ENCODE measurements at places on chromosomes 4 and X.

DNA sequence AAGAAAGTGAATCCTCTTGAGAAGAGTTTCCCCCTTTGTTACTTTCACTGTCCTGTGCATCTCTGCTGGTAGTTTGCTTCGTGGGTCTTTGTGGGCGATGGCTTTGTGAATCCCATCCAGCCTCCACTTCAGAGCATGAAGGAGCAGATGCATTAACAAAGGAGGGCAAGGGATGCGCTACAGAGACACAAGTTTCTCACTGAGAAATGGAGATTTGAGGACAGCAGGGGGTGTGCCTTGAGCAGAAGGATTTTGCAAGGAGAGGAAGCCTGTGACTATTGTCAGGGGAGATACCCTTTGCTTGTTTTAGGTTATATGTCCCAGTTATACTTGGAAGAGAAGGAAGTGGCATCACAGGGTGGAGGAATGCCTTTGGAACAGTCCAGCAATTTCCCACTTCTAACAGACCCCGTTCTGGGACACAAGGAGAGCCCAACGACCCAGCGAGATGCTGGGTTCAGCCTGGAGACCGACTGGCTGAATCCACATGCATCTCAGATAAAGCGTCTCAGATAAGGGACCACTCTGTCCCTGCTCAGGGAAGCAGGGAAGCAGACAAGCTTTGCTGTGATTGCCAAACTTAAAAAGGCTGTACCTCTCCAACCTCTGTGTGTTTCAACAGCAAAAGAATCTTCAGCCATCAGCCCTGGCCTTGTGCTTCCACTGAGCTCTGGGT, 314.6 kb upstream of the GATB start:
- DNase-seq: no peak

- no peak for DNase-seq
Observed at GRCh38 chr4:173328236-173328901, 5.8 kb downstream of the HMGB2 start.

GRCh38 chrX:2498781-2499302, 1.9 kb downstream of the DHRSX start:
- DNase-seq: peak; percentile 54

GRCh38 chrX:40099055-40099958, 1.5 kb upstream of the BCOR start:
- peak; percentile 50 for DNase-seq

DNA sequence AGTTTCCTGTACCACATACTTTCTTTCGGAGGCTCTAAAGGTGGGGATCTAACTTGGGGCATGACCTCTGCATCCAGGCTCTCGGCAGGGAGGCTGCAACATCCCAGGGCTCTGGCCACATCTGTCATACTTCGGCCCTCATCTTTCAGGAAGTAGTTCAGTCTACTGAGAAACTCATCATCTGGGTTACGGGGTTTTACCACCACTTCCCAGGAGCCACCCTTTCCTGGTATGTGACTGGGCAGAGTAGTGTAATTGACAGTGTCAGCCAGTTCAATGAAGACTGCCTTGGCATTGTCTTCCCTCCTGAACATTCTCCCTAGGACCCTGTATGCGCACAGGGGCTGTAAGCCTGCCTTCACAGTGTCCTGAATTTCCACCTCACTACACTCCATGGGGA, 2.8 kb downstream of the PNMA5 start:
- DNase-seq: no peak

DNA sequence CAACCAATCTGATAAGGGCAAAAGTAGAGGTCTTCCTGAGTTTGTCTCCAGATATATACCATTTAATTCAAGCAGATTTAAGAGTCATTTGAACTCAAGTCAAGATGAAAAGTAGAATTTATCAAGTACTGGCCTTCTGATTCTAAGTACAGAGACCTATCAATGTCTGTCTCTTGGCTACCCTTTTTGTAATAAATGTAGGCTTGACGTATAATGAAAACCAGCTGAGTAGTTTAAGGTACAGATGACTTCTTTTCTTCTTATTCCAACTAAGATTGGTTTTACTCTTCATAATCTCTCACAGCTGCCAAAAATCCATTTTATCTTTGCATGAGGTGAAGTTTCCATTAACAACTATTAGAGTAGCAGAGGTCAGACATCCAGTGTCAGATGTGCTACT, 867.6 kb downstream of the FAT4 start:
- DNase-seq: no peak

DNA sequence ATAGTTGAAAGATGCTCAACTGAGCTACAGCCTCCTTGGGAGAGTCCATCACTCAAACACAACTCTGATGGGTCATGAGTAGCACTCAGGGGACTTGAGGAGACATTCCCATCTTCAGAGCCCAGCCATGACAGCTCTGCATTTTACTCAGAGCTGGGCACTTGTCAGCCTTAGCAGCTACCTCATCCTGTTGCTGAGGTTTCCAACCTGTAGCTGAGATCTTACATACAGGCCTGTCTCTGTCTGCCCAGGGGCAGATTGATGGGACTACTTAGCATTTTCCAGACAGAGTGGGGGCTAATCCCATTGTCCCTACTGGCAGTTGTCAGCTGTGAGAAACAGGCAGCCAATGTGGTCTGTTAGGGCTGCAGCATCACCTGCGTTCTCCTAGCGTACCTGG, 3.5 kb downstream of the FHDC1 start:
- no peak for DNase-seq

DNA sequence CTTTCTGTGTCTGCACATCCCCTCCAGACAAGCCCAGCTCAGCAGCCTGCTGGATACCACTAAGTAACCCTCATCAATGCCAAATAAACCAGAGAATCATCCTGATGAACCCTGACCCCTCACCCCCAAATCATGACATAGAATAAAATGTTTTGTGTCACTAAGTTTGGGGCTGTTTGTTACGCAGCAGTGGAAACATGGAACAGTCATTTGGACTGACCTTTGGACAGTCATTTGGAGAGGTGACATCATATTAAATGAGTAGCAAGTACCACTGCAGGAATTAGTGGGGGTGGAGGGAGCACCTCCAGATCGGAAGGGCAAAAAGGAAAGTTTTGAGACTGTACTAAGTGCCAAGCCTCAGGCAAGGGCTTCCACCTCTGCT, 55.6 kb upstream of the MSX1 start:
- no peak for DNase-seq
